Naive thymus-derived CD4-positive, alpha-beta T cell (primary cell): ENCODE measurements at places on chromosomes 3 and 15.

DNA sequence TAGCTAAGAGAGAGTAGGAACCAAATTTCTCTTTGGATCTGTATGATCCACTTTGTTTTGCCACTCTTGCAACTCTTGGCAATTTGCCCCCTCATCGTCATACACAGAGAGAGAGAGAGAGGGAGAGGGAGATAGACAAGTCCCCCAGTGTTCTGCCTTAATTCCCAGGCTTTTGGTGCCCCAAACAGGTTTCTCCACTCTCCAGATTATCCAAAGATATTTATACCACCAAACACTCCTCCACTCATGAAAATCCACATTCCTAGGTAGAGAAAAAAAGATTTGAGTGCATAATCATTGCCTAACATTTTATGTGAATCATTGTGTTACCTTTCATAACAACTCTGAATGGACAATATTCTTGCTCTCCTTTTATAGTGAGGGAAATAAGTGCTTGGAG lies 15.3 kb downstream of the ACP3 start:
- DNase-seq = no peak
- no peak overlapping the region for H3K27ac ChIP-seq
- H3K27me3 ChIP-seq = no peaks in the 10 kb centered on the region
- no peak overlapping the region for H3K4me3 ChIP-seq
- no peaks in the 10 kb centered on the region for H3K4me1 ChIP-seq

DNA sequence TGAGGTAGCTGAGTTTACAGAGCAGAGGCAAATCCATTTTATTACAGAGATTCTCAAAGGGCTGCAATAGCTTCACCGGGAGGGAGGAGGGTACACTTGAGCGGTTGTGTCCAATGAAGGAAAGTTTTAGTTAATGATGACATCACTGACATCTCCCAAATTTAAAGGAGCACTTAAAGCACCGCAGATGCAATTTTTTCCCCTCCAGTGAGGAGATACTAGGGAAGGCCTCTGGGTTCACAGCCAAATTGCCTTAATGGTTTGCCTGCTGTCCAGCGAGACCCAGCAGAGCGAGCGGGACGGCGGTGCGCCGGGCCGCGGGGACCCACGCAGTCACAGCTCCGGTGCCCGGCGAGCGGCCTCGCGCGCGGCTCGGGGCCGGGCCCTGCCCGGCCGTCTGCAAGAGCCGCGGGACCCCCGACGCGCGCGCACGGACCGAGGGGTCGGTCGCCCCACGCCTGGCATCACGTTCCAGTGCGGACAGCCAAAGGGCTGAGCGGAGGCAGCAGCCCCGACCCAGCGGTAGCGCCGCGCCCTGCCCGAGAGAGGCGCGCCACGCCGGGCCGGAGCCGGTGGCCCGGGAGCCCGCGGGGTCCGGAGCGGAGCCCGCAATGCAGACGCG lies 160.5 kb upstream of the CHRNA7 start:
- H3K27me3 ChIP-seq = no peaks in the 10 kb centered on the region
- H3K27ac ChIP-seq = no peak overlapping the region
- no peak for DNase-seq
- peaks cover 5% of the 10 kb centered on the region for H3K4me1 ChIP-seq
- no peak overlapping the region for H3K4me3 ChIP-seq

GRCh38 chr3:131218196-131218595 lies 163.4 kb upstream of the NUDT16 start:
- no peaks in the 10 kb centered on the region for H3K27me3 ChIP-seq
- H3K4me1 ChIP-seq = no peaks in the 10 kb centered on the region
- DNase-seq = no peak
- H3K27ac ChIP-seq = no peak overlapping the region
- no peaks in the 10 kb centered on the region for H3K36me3 ChIP-seq

DNA sequence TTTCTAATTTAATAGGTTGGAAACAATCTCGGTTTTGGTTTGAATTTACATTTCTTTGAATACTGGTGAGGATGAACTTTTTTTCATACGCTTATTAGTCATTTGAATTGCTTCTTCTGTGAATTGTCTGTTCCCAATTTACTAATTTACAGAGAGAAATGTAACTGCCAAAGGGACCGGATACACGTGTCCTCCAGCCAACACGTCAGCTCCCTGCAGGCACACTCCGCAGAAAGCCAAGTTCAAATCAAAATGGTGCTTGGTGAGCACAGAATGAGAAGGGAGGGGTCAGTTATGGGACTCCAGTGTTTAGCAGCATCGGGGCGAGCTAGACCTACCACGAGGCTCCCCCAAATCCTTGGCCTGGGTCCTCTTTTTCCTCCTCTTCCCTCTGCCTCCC lies 10.8 kb upstream of the TSEN2 start:
- DNase-seq = no peak
- no peaks in the 10 kb centered on the region for H3K4me1 ChIP-seq
- H3K27me3 ChIP-seq = no peaks in the 10 kb centered on the region
- no peak overlapping the region for H3K27ac ChIP-seq
- H3K4me3 ChIP-seq = no peak overlapping the region

- no peak for DNase-seq
- H3K27me3 ChIP-seq = no peaks in the 10 kb centered on the region
- no peak overlapping the region for H3K4me3 ChIP-seq
- H3K27ac ChIP-seq = no peak overlapping the region
- no peaks in the 10 kb centered on the region for H3K4me1 ChIP-seq
Observed at GRCh38 chr3:51338632-51339031, 46.5 kb upstream of the MANF start.

- H3K27me3 ChIP-seq = no peaks in the 10 kb centered on the region
- H3K36me3 ChIP-seq = peaks cover 4% of the 10 kb centered on the region
- H3K27ac ChIP-seq = no peak overlapping the region
- DNase-seq = no peak
- no peaks in the 10 kb centered on the region for H3K4me1 ChIP-seq
- H3K4me3 ChIP-seq = no peak overlapping the region
Observed at GRCh38 chr15:73573572-73573971, 59.6 kb downstream of the NPTN start.

DNA sequence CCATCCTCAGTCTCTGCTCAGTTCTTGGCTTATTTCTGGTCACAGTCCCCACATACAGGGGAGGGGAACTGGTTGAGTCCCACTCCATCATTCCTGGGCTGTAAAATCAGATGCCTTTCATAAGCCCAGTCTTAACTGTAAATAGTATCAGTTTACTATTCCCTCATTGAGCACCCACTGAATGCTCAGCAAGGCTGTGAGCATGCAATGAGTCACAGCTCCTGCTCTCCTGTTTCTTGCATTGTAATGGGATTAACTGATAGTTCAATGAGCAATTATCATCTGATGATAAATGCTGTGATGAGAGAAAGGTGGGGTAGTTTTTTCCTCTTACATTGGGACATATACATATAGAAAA lies 113.6 kb upstream of the TPM1 start:
- H3K27me3 ChIP-seq = no peaks in the 10 kb centered on the region
- no peak overlapping the region for H3K4me3 ChIP-seq
- H3K27ac ChIP-seq = no peak overlapping the region
- H3K4me1 ChIP-seq = no peaks in the 10 kb centered on the region
